ENCODE measurements at places on chromosomes 1 and 21.

- DNase-seq, result no peak
Observed at GRCh38 chr21:31092832-31093625, 54.8 kb upstream of the KRTAP19-8 start.

DNA sequence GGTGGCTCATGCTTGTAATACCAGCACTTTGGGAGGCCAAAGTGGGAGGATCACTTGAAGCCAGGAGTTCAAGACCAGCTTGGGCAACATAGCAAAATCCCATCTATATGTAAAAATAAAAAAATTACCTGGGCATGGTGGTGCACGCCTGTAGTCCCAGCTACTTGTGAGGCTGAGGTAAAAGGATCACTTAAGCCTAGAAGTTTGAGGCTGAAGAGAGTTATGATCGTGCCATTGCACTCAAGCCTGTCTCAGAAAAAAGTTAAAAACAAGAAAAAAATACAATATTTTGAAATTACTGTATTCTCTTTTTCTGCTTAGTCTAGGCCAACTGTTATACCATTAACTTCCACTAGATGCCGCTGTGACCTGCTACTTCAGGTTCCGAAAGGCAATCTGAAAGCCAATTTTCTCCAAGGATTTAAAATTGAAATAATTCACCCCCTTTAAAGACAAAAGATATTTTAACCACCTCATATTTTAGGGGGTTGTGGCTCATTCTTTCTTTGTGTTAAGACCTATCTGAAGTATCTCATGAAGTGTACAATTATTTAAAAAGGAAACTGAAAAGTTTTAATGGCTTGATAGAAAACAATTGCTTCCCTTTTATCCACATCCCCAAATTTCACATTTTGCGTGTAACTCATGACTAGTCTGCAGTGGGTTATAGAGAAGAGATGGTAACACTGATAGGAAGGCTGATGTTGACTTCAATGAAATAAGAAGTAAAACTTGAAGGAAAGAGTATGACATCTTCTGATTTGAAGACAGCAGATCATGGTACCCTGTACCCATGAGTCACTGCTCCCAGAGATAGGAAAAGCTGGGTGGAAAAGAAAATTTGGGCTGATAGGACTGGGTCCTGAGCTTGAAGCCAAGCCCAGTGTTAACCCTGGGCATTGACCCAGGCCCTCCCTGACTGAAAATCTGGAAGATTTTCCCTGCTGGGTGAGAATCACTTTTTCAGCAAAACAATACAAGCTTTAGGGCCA lies 24.4 kb upstream of the CLDN14 start:
- DNase-seq, result peak; percentile 36

GRCh38 chr1:208731981-208732821 lies 488.0 kb upstream of the PLXNA2 start:
- no peak for DNase-seq

DNA sequence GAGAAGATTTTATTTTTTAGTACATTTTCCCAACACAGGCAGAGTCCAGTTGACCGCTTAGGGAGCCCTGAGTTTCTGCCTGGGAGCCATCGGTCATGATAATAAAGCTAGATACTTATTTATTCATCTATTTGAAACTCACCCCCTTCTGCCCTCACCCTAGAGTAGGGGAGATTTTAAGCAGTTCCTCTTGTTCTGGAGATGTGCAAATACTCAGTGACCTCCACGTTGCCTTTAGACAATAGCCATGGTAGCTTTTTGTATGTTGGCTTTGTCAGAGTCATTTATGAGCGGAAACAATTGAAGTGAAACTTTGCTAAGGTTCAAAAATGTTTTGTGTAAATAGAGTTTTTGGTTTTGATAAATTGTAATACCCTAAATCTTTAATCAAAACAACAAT lies 45.7 kb upstream of the PLPPR4 start:
- DNase-seq, result no peak

- DNase-seq, result no peak
Observed at GRCh38 chr1:76824106-76824505, 43.2 kb upstream of the ST6GALNAC5 start.

DNA sequence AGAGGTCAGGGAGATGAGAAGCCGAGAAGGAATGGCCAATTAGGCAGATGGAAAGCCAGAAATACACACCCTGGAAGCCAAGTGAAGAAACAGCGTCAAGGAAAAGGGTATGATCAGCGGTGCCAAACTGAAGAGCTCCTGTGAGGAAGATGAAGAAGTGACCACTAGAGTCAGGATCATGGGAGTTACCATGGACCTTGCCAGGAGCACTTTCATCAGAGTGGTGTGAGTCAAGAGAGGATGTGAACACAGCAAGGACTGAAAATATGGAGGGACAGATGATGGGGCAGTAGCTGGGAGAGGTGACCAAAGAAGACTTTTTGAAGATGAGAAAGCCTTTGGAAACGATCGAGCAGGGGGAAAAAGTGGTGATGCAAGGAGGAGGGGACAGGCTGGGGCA lies 50.4 kb downstream of the CD34 start:
- DNase-seq, result no peak

DNA sequence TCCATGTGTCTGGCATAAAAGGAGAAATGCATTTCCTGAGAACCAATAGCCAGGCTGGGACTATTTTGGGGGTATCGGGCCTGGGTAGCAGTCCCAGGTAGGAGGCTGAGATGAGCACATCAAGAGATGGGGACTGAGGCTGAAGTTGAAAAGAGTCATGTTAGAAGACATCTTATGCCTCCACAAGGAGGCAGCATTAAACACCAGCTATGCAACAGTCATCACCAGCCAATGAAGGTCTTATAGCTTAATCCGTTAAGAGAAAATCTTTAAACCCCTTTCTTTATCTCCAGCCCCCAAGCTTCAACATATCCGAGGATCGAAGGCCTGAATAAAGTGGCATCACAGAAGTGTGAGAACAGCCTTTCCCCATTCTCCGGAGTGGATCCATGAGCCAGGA lies 640.7 kb upstream of the PTBP2 start:
- DNase-seq, result no peak

DNA sequence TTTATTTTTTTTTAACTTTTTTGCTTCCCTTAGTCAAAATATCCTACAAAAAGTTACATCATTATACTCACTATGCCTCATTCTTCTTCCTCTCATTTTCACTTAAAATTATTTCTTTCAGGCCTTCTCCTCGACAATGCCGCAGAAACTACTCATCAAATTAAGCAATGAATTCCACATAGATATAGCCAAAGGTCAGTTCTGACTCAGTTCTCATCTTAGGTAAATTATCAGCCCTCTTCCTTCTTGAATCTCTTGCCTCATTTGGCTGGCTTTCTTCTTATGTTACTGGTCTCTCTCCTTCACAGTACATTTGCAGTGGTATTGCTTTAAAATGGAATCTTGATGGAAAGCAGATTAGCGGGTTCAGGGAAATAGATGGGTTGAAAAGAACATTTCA lies 260.7 kb upstream of the BRINP3 start:
- no peak for DNase-seq

DNA sequence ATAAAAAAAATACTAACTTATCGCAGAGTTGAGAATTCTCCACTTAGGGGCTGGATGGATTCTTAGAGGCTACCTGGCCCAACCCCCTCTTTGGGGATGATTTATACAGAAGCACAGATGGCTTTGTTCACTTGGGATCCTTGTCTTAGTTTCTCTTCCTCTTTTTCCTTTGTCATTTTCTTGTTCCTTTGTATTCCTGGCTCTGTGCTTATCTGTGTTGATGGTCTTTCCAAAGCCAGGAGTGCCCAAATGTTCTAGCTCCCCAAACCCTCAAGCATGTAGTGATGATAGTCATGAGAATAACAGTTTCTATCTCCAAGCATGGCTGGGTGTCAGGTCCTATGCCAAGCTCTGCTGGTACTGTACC lies 27.4 kb downstream of the EPHB2 start:
- DNase-seq, result no peak

GRCh38 chr1:244047621-244048255 lies 3.3 kb upstream of the ZBTB18 start:
- no peak for DNase-seq

DNA sequence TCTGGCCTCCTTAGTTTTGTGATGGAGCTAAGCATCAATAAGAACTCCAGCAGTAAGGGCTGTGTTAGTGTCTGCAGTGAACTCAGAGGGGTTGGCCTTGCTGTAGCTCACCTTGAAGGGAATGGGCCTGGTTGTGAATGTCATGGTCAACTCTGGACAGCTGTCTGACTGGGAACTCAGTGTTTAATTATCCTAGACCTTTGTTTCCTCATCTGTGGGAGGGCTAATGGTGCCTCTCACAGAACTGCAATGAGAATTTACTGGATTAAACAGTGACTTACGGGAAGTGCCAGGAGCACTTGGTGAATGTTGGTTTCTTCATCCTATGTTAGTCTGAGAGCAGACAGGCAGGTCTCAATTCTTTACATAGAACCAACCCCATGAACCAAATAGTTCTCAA lies 23.7 kb downstream of the HMGCS2 start:
- no peak for DNase-seq

- no peak for DNase-seq
Observed at GRCh38 chr1:107930292-107930691, 34.7 kb downstream of the VAV3 start.

- no peak for DNase-seq
Observed at GRCh38 chr1:174913225-174913903, 86.4 kb upstream of the CACYBP start.

- no peak for DNase-seq
Observed at GRCh38 chr21:43012596-43012995, 38.2 kb downstream of the PKNOX1 start.

GRCh38 chr21:33755354-33755753 lies 113.1 kb downstream of the ITSN1 start:
- no peak for DNase-seq

GRCh38 chr1:31848381-31848897 lies 32.6 kb upstream of the SPOCD1 start:
- peak; percentile 7 for DNase-seq

- DNase-seq, result no peak
Observed at GRCh38 chr1:246795906-246796694, 71.9 kb downstream of the SCCPDH start.

DNA sequence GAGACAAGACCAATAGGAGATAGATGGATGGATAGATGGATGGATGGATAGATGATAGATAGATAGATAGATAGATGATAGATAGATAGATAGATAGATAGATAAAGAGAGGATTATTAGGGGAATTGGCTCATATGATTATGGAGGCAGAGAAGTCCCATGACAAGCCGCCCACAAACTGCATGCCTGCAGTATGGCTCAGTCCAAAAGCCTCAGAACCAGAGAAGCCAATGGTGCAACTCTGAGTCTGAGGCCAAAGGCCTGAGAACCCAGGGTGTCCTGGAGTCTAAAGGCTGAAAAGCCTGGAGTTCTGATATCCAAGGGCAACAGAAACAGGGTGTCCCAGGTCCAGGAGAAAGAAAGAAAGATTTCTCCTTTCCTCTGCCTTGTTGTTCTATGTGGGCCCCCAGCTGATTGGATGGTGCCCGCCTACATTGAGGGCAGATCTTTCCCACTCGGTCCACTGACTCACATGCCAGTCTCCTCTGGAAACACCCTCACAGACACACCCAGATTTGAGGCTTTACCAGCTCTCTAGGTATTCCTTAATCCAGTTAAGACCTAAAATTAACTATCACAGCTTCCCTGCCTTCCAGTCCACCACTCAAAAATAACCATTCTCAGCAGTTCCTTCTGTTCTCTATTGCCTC lies 39.6 kb upstream of the IRF2BP2 start:
- DNase-seq, result no peak

DNA sequence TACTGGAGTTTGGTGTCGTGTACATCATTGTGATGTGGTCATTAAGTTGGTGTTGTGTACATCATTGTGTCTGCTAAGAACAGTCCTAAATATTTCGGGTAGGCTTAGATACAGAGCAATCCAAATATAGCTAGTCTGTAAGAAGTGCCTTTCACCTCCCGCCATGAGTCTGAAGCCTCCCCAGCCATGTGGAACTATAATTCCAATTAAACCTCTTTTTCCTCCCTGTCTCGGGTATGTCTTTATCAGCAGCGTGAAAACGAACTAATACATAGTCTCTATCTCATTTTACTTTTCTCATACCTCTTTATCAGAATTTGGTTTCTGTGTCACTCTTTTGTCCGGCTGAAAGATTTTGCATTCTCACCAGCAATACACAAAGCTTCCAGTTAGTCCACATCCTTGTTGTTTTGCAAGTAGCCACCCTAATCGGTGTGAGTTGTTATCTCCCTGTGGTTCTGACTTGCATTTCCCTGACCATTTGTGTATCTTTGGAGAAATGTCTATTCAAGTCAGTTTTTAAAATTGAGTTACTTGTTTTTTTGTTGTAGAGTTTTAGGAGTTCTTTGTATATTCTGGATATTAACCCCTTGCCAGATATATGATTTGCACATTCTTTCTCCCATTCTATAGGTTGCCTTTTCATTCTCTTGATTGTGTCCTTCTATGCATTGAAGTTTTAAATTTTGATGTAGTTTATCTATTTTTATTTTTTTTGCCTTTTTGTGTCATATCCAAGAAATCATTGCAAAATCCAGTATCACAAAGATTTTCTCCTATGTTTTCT lies 56.5 kb downstream of the FNBP1L start:
- DNase-seq, result no peak

- no peak for DNase-seq
Observed at GRCh38 chr1:87215592-87215991, 113.1 kb upstream of the LMO4 start.

- no peak for DNase-seq
Observed at GRCh38 chr1:28147264-28148094, 29.0 kb downstream of the PTAFR start.

DNA sequence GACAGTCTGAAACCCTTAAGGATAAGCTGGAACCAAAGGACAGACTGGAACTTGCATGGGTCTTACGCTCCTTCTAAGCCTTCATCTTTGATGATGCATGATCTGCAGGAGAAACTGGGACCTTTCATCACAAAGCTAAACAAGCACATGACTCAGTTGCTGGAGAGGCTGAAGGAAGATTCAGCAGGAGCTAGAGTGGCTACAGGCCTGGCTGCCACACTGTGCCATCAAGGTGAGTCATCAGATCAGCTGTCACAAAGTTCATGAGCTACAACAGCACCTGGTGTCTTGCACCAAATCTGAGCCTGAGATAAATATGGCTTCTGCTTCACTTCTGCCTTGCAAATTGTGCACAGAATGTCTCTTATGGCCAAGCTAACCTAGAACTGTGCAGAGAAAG lies 95.5 kb upstream of the MARK1 start:
- DNase-seq, result no peak

GRCh38 chr1:154329152-154329521 lies 3.8 kb downstream of the ATP8B2 start:
- no peak for DNase-seq

DNA sequence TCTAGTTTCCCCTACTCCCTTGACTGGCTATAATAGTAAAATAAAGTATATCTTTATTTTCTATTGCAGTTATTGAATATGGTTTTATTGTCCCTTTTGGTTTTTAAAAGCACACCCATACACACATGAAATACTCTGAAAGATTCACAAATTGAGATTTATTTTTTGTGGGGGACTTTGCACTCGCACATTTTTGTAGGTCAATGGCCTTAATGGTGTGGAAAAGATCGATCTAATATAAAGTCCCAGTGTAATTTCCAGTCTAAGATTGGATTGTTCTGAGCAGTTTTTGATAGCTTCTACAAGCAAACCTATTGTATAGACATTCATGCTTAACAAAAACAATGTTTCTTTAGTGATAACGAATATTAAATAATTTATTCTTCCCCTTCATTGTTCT lies 59.5 kb upstream of the INSL5 start:
- DNase-seq, result no peak
